ENCODE measurements at places on chromosomes 11 and 22. TPM values are rescaled to one million over a fixed set of nuclear protein-coding genes. Genes with fewer than 3 reads are reported as not detected.

DNA sequence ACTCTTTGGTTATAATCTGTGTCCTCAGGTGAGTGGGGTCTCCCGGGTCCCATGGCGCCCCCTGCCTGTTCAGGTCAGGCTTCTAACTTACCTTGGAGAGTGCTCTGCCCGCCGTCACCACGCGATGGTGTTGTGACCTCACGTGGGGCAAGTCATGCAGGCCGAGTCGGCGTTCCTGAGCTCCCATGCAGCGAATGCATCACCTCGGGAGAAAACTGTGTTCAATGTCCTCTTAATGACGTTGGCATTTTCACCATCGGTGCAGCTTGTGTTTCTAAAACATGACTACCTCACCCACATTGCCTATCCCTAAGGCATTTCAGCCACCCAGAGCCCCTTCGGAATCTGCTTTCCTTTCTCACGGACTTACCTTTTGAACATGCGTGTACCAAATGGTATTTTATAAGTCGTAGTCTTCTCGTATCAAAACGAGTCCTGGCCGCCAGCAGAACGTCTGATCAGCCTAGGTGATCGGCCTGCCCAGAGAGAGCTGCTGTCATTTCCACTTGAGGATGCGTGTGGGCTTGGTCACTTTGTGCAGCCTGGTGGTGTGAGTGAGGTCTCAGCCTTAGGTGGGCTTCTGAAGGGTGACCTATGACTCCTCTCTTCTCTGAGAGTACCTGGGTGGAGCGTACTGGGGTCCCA is 64.8 kb downstream of the TBC1D22A start:
- DNase-seq: peak; percentile 24

GRCh38 chr11:76701294-76702040 is 30.9 kb upstream of the LRRC32 start:
- no peak for DNase-seq

- DNase-seq: no peak
Observed at GRCh38 chr11:76766521-76766920, 16.6 kb upstream of the TSKU start.

DNA sequence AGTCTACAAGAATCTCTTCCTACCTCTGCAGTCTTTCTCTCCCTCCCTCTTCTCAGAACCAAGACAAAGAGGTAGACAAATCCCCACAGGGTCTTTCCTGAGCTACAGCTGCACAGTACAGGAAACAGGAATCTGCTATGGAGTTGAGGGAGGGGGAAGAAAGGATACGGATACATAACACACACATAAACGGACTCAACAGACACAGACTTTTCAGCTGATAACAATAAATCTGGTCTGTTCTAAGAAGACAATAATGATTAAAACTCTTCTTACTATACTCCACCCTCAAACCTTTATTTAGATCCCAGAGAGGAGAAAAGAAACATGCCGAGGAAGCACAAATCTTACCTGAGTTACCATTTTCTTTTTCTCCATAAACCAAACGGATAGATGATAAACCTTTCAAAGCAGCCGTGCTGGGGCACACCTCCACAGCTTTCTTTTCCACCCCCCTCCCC is 122.2 kb downstream of the APOL5 start:
- no peak for DNase-seq

ZC3H12C gene
- 0.14 TPM for total RNA-seq

GGTLC3 gene
- total RNA-seq: not detected
